H1 (cell line): ENCODE measurements at places on chromosomes 11 and 22.
A peak's percentile ranks its signal among the peaks of the same experiment; 100 is the strongest.

GRCh38 chr11:110098645-110099044 lies 5.5 kb downstream of the ZC3H12C start:
- H3K4me1 ChIP-seq: no peaks in the 10 kb centered on the region
- H3K27me3 ChIP-seq: no peaks in the 10 kb centered on the region; the same call in 1 of the 2 replicates
- H3K4me3 ChIP-seq: no peak overlapping the region
- H3K36me3 ChIP-seq: no peaks in the 10 kb centered on the region

GRCh38 chr11:535210-535518 lies 212 bp downstream of the HRAS start:
- H3K4me3 ChIP-seq: peak overlapping the region; percentile 52
- DNase-seq: no peak
- H3K27ac ChIP-seq: no peak overlapping the region

DNA sequence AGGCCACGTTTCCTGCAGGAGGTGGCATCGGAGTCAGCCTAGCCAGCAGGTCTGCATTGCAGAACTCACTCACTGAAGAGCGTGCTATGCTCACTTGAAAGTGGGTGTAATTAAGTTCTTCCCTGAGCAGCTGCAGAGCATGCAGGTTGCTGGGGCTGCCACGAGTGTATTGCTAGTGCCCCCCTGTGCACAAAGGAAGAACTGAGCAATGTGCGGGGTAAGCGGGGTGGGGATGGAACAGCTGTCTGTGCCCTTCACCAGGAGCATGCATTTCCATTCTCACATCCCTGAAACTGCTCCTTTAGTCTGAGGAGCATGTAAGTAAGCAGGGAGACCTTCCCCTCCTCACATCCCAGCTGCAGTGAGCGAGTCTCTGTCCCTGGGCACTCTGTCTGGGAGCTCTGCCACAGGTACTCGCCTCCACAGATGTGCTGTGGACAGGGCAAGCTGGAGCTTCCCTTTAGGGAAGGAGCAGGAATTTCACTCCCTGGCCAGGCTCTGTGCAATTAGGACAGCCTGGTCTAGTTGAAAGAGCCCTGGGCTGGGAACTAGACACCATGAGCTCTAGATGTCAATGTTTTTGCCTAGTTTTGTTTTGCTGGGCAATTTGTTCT lies 1031.8 kb downstream of the NTM start:
- no peaks in the 10 kb centered on the region; the same call in 1 of the 2 replicates for H3K27me3 ChIP-seq
- no peak overlapping the region for H3K27ac ChIP-seq
- H3K36me3 ChIP-seq: no peaks in the 10 kb centered on the region

DNA sequence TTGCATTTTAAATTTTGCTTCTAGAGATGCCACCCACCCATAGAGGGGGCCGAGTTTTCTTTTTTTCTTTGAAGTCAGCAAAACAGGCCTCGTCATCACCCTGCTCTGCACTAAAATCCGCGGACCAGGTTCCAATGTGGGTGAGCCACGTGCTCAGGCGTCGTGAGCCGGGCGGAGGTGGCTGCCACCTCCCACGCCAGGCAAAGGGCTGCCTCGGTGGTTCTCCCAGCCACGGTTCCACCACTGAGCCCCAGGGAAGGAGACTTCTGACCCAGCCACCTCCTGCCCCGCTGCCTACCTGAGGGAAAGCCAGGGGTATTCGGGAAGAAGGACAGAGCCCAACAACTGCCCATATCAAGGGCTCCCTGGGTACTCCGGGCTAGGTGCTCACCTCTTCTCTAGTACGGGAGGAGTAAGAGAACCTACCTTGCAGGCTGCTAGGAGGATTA lies 45.3 kb downstream of the MN1 start:
- no peaks in the 10 kb centered on the region for H3K36me3 ChIP-seq
- no peak for DNase-seq
- H3K4me1 ChIP-seq: peaks cover 4% of the 10 kb centered on the region; the same call in 1 of the 2 replicates
- H3K27ac ChIP-seq: no peak overlapping the region

- peak overlapping the region; percentile 39 for H3K4me3 ChIP-seq
- DNase-seq: no peak
- peaks cover 12% of the 10 kb centered on the region for H3K4me1 ChIP-seq
- no peaks in the 10 kb centered on the region for H3K36me3 ChIP-seq
- H3K27ac ChIP-seq: no peak overlapping the region
These were observed 939 bp downstream of the ALX4 start for GRCh38 chr11:44308923-44309477.

GRCh38 chr11:70466596-70466995 lies 68.3 kb downstream of the CTTN start:
- no peaks in the 10 kb centered on the region for H3K36me3 ChIP-seq
- H3K27ac ChIP-seq: no peak overlapping the region
- H3K4me3 ChIP-seq: no peak overlapping the region
- DNase-seq: no peak
- H3K4me1 ChIP-seq: no peaks in the 10 kb centered on the region
- no peaks in the 10 kb centered on the region for H3K27me3 ChIP-seq

DNA sequence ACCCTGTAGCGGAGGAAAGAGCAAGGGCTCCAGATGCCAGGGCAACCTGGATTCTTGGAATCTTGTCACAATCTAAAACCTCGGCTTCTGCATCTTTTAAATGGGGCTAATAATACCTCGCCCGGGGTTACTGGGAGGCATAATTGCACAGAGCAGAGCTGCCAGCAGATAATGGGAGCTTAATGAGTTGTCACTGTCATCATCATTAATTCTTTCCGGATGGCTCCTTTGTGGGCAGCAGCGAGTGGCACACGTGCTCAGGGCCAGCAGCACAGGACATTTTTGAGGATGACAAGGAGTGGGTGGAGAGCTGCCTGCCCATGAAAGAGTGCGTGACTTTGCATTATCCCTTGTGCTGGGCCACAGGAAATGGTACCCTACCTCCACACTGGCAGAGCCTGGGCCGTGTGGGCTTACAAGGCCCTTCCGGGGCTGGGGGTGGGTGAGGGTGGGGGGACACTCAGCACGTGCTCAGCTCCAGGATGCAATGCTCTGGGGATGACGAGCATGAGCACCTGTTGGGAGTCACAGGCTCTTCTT lies 5.7 kb downstream of the PDGFB start:
- H3K27ac ChIP-seq: no peak overlapping the region
- H3K27me3 ChIP-seq: peaks cover 42% of the 10 kb centered on the region
- peaks cover 4% of the 10 kb centered on the region for H3K4me1 ChIP-seq

- no peaks in the 10 kb centered on the region for H3K4me1 ChIP-seq
- no peak overlapping the region for H3K27ac ChIP-seq
- no peak overlapping the region for H3K4me3 ChIP-seq
- H3K27me3 ChIP-seq: peaks cover 7% of the 10 kb centered on the region; the same call in 1 of the 2 replicates
- no peaks in the 10 kb centered on the region for H3K36me3 ChIP-seq
These were observed 2.3 kb downstream of the SIK2 start for GRCh38 chr11:111604392-111605009.

GRCh38 chr11:128775468-128775867 lies 81.6 kb downstream of the FLI1 start:
- H3K4me3 ChIP-seq: no peak overlapping the region
- peaks cover 6% of the 10 kb centered on the region for H3K27me3 ChIP-seq
- no peak for DNase-seq

- no peak overlapping the region for H3K27ac ChIP-seq
- H3K36me3 ChIP-seq: no peaks in the 10 kb centered on the region
- no peak overlapping the region for H3K4me3 ChIP-seq
- H3K4me1 ChIP-seq: no peaks in the 10 kb centered on the region
- H3K27me3 ChIP-seq: no peaks in the 10 kb centered on the region
- DNase-seq: no peak
These were observed 46.7 kb upstream of the DRD2 start for GRCh38 chr11:113521737-113522517.

DNA sequence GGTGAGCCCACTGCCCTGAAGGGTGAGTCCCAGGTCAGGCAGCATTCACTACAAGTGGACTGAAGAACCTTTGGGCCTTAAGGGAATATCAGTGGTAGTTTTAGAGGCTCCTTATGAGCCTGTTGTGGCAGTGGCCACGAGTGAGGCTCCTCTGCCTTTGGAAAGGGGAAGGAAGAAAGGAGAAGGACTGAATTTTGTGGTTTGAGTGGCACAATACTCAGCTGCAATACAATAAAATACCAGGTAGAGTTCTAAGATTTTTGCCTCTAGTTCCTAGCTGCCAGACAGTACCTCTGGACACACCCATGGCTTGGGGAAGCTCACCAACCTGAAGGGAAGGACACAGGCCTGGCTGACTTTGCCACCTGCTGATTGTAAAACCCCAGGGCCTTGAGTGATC lies 260.9 kb downstream of the DYNC2H1 start:
- H3K4me1 ChIP-seq: no peaks in the 10 kb centered on the region
- H3K4me3 ChIP-seq: no peak overlapping the region
- H3K36me3 ChIP-seq: no peaks in the 10 kb centered on the region
- no peak overlapping the region for H3K27ac ChIP-seq
- no peaks in the 10 kb centered on the region for H3K27me3 ChIP-seq

- no peak overlapping the region for H3K4me3 ChIP-seq
- H3K27ac ChIP-seq: no peak overlapping the region
- H3K27me3 ChIP-seq: no peaks in the 10 kb centered on the region
- DNase-seq: no peak
These were observed 123.9 kb upstream of the NCAM1 start for GRCh38 chr11:112837162-112837826.

- H3K4me3 ChIP-seq: no peak overlapping the region
- H3K27me3 ChIP-seq: no peaks in the 10 kb centered on the region
- no peak for DNase-seq
- no peak overlapping the region for H3K27ac ChIP-seq
- no peaks in the 10 kb centered on the region for H3K4me1 ChIP-seq
- no peaks in the 10 kb centered on the region for H3K36me3 ChIP-seq
These were observed 6.1 kb upstream of the CRYBB3 start for GRCh38 chr22:25193548-25193947.

DNA sequence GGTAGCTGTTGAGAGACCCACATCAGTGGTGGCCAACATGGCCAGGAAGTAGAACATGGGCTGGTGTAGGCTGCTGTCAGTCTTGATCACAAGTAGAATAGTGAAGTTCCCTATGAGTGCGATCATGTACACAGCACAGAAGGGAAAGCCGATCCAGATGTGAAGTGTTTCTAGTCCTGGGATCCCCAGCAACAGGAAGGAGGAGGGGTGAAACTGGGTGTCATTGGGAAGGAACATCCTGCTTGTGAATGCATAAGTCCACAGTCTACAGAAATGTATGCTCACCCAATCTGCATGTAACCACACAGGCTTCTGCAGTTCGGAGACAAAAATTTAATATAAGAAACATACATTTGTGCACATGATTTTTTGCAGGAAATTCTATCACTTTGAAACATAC lies at the start of gene OR52E2:
Gene OR52E2, minus strand, starts transcription at position 237 of the 400 bp plus-strand sequence. Its CDS starts 0 bp downstream, at position 237.
- no peak for DNase-seq
- H3K27me3 ChIP-seq: no peaks in the 10 kb centered on the region
- H3K4me1 ChIP-seq: no peaks in the 10 kb centered on the region

GRCh38 chr22:44561139-44561840 lies 63.3 kb upstream of the RTL6 start:
- no peak for DNase-seq
- no peaks in the 10 kb centered on the region for H3K36me3 ChIP-seq
- H3K27ac ChIP-seq: no peak overlapping the region
- H3K4me3 ChIP-seq: no peak overlapping the region
- H3K27me3 ChIP-seq: no peaks in the 10 kb centered on the region
- H3K4me1 ChIP-seq: no peaks in the 10 kb centered on the region

GRCh38 chr11:128732471-128733277 lies 38.8 kb downstream of the FLI1 start:
- peaks cover 18% of the 10 kb centered on the region for H3K4me1 ChIP-seq
- H3K4me3 ChIP-seq: no peak overlapping the region
- no peaks in the 10 kb centered on the region; the same call in 1 of the 2 replicates for H3K27me3 ChIP-seq
- no peaks in the 10 kb centered on the region for H3K36me3 ChIP-seq
- DNase-seq: no peak

DNA sequence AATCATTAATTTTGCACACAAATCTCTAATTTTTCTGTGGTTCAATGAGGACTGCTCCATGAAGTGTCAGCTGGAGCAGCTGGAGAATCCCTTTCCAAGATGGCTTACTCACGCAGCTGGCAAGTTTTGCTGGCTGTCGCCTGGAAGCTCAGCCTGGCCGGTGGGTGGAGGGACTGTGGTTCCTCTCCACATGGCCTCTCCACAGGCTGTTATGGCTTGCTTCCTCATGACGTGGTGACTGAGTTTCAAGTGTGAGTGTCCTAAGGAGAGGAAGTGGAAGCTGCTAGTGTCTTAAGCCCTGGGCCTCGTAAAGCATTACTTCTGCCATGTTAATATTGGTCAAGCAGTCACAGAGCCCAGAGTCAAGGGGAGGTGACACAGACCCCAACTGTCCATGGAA lies 14.0 kb upstream of the NRIP3 start:
- no peak for DNase-seq
- no peaks in the 10 kb centered on the region for H3K4me1 ChIP-seq
- no peak overlapping the region for H3K4me3 ChIP-seq
- H3K27ac ChIP-seq: no peak overlapping the region
- H3K36me3 ChIP-seq: no peaks in the 10 kb centered on the region
- no peaks in the 10 kb centered on the region for H3K27me3 ChIP-seq

DNA sequence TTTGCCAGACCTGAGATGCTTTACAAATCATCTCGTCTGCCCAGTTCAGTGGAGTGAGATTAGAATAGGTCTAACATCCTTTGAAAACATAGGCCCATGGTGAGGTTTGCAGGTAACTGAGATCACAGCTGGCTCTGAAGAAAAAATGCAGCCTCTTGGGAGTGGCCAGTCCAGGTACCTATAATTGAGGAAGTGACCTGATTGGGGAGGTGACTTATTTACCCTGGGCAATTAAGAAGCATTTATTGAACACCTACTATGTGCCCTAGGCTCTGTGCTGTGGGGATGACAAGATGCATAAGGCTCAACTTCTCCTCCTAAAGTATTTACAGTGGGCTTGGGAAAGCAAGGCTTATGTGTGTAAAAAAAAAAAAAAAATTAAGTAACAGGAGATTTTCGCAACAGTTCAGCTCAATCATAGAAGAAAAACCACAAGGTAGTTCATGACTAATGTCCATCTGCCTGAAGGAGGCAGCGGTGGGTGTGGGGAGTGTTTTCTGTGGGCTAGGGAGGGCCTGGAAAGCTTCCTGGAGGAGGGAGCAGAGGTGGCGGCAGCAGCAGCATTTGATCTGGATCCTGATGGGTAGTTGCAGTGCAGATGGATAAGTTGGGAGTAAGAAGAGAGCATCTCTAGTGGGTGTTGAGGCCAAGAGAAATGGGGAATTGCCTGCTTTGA lies 16.1 kb downstream of the MICAL2 start:
- no peaks in the 10 kb centered on the region for H3K4me1 ChIP-seq
- no peaks in the 10 kb centered on the region for H3K36me3 ChIP-seq
- H3K27ac ChIP-seq: no peak overlapping the region
- H3K27me3 ChIP-seq: no peaks in the 10 kb centered on the region

DNA sequence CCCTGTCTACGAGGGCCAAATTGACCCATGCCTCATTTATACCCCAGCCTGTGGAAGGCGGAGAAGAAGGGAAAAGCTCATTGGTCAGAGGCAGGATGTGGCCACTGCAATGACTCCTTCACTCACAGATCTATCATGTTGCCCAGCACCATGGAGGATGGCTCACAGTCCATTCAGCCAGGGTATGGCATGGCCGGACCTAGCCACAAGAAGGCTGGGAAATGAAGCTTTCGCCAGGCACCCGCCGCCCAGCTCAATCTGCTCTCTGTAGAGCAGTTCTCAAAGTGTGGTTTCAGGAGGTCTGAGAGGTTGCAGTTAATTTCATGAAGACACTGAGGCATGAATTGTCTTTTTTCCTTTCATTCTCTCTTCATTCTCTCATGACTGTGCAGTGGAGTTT lies 40.6 kb upstream of the LINC01488 start:
- peaks cover 57% of the 10 kb centered on the region for H3K4me1 ChIP-seq
- no peak overlapping the region for H3K27ac ChIP-seq
- DNase-seq: no peak
